ENCODE measurements at places on chromosomes 2 and 18. TPM values are rescaled to one million over a fixed set of nuclear protein-coding genes. Genes with fewer than 3 reads are reported as not detected.

SCN1A gene
- not detected for total RNA-seq

- H3K36me3 ChIP-seq, result no peaks in the 10 kb centered on the region
- no peaks in the 10 kb centered on the region for H3K4me1 ChIP-seq
- H3K27me3 ChIP-seq, result no peaks in the 10 kb centered on the region
- H3K27ac ChIP-seq, result no peak overlapping the region
Observed at GRCh38 chr18:37734406-37734805, 168.8 kb upstream of the CELF4 start.

GRCh38 chr2:144523596-144524117 lies 3.7 kb upstream of the ZEB2 start:
- peak overlapping the region; percentile 78 for H3K4me3 ChIP-seq
- H3K27ac ChIP-seq, result peak overlapping the region; percentile 55
- H3K27me3 ChIP-seq, result peaks cover 42% of the 10 kb centered on the region
- H3K4me1 ChIP-seq, result peaks cover 15% of the 10 kb centered on the region
- H3K36me3 ChIP-seq, result no peaks in the 10 kb centered on the region
- peak; percentile 11 for DNase-seq

DNA sequence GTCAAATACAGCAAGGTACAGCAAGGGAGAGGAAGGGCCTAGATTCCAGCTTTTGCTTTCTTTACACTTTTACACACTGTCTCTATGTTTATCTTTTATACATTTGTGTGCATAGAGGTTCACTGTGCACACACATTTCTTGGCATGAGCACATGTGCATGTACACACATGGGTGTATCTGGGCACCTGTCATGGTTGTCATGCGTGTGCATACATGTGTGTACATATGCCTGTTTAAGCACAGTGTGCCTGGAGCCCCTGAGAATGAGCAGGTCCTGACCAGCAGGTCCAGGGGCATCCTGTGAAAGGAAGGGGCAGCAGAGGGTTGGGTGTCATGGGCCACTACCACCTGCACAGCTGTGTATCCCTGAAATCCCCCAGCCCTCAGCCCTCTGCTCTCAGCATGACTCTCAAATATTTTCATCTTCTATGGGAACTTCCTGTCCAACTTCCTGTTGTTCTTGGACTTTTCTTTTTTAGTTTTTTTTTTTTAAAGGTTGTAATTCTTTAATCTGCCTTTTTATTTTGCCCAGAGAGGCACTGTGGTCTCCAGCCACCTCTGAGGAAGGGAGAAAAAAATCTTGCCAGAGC lies 97.0 kb upstream of the EPAS1 start:
- DNase-seq, result no peak
- no peak overlapping the region for H3K4me3 ChIP-seq
- H3K27me3 ChIP-seq, result peaks cover 1% of the 10 kb centered on the region
- H3K27ac ChIP-seq, result peak overlapping the region; percentile 51
- H3K36me3 ChIP-seq, result no peaks in the 10 kb centered on the region
- H3K4me1 ChIP-seq, result peaks cover 29% of the 10 kb centered on the region

EML6 gene
- 1.2 TPM for total RNA-seq

GPAT2 gene
- total RNA-seq, result 10.2 TPM

DNA sequence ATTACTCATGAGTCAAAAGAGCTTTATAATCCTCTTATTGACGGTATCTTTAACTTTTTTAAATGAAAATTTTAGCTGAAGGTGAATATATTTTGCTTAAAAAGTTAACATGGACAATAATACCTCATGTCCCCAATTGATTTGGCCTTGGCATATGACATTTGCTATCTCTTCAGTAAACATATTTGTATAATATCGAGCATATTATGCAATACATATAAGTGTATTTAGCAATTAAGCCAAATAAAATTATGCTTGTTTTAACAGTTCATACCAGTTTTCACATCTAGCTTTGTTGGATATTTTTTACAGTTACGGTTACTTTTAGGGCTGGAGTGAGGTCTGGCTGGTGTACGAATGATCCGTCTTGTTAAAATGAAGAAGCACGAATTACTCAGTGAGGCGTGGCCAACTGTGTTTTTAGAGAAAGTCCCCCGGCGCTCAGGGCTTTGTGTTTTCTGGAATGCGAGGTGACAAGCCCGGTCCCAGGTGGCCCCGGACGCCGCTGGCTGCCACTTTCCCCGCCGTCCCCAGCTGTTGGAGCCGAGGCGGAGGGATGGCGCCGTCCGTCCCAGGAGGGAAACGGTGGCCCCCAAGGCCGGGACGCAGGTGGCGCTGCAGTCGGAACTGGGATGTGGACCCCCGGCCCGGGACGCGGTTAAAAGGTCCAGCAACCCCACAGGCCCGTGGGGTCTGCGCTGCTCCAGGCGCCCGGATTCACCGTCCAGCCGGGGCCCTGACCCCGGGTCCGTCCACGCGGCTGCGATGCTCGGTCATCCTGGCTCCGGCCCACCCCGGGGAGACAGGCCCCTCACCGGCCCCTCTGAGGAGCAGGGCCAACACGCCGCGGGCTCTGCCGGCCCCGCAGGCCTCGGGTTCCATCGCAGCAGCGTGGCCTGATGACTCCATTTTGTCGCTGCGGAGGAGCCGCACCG lies 41.3 kb downstream of the TMEM18 start:
- no peak overlapping the region for H3K4me3 ChIP-seq
- H3K27me3 ChIP-seq, result no peaks in the 10 kb centered on the region
- DNase-seq, result no peak
- H3K4me1 ChIP-seq, result peaks cover 2% of the 10 kb centered on the region
- H3K36me3 ChIP-seq, result no peaks in the 10 kb centered on the region

NFU1 gene
- total RNA-seq, result 41.0 TPM

MOCOS gene
- 0.13 TPM for total RNA-seq

GRCh38 chr18:37452682-37453385 lies 112.8 kb downstream of the CELF4 start:
- no peak overlapping the region for H3K27ac ChIP-seq
- no peak overlapping the region for H3K4me3 ChIP-seq
- DNase-seq, result no peak
- H3K27me3 ChIP-seq, result no peaks in the 10 kb centered on the region

METTL5 gene
- total RNA-seq, result 111 TPM

ANKRD30BL gene
- total RNA-seq, result not detected

DNA sequence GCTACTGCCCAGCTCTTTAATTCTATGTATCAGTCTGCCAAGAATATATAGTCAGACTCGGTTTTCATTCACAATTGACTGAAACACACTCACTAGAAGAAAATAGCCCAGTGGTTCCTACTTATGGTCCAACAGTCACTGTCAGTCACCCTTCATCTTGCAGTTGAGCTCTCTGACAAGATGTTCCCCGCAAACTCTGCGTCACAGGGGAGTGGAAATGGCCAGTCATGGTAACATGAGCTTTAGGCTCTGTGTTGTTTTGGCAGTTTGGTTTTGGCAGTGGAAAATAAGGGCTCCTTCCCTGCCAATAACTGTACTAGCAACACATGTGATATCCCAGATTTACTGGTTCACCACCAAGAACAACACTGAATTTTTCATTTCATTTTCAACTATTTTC lies 122.5 kb downstream of the PRPF40A start:
- DNase-seq, result no peak

MTA3 gene
- 35.9 TPM for total RNA-seq

Data from activated CD8-positive, alpha-beta T cell treated with anti-CD3 and anti-CD28 coated beads for 36 hours (primary cell).